IPS DF 19.7 (cell line): ENCODE measurements at places on chromosomes 7 and 10.

DNA sequence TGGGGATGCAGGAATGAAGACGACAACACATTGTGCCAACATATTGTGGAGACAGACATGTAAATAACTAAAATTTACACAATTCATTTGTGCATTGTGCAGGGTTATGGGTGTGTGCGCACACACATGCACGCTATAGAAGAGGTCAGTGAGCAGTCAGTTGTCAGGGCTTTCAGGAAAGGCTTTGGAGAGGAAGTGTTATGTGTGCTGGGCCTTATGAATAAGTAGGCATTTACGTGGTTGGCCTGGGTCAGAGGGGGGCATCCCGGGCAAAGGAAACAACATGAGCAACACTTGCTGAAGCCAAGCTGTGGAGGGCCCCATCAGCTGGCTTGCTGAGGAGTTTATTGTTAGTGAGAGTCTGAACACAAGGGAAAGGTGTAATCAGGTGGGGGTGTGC, 4.1 kb downstream of the PRXL2A start:
- no peak for DNase-seq

GRCh38 chr10:103671126-103671895, 177.8 kb downstream of the NEURL1 start:
- no peak for DNase-seq

GRCh38 chr7:45387837-45388236, 186.3 kb upstream of the ADCY1 start:
- DNase-seq, result no peak

GRCh38 chr7:22597844-22598243, 97.9 kb upstream of the STEAP1B start:
- no peak for DNase-seq

DNA sequence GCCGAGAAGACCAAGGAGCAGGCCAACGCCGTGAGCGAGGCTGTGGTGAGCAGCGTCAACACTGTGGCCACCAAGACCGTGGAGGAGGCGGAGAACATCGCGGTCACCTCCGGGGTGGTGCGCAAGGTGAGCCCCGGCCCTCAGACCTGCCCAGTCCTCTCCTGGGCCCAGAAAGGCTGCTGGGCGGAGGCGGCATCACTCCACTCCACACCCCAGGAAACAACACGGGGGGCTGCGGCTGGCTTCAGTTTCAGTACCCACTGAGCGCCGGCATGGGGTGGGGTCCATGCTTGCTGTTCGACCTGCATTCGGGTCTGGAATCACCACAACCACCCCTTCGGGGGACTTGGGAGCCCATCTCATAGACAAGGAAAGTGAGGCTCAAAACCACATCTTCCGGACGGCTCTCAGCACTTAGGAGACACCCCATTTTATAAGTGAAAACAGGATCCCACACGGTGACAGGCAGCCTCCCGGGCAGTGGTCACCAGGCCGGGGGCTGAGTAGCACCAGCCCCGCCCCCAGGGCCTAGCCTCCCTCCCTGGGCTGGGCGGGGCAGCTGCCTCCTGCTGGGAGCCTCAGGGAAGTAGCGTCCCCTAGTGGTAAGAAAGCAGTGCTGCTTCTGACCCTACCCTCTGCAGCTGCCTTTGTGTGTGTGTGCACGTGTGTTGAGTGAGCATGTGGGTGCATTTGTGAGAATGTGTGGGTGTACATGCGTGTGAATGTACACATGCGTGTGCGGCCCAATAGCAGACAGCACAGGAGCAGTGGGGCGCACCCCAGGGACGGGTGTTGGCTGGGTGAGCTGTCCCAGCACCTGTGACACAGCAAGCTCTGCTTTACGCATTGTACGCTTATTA, 1.8 kb downstream of the SNCG start:
- DNase-seq, result no peak

DNA sequence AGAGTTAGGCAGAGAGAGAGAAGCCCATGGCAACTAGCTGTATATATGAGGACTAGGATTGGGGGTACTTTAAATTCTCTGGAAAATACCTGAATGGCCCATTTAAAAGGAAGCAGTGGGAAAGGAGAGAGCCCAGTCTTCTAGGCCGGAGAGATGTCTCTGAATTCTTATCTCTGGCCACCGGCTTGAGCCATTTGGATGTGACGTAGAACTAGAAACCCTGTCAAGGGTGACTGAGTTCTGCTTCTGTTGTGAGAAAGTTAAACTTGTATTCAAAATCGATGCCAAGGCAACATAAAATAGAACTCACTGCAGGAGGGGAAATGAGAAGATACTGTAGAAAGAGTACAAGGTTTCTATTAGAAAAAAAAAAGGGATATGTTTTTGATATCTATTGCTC, 6.3 kb upstream of the GSTK1 start:
- no peak for DNase-seq

DNA sequence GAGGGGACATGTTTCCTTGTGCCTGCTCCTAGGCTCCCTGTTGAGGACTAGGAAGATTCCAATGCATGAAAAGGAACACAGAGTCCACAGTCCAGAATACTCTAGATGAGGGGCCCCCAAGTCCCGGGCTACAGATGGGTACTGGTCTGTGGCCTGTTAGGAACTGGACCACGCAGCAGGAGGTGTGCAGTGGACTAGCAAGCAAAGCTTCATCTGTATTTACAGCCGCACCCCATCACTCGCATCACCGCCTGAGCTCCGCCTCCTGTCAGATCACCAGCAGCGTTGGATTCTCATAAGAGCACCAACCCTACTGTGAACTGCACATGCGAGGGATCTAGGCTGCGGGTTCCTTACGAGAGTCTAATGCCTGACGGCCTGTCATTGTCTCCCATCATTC, 233.0 kb upstream of the MKLN1 start:
- no peak for DNase-seq

DNA sequence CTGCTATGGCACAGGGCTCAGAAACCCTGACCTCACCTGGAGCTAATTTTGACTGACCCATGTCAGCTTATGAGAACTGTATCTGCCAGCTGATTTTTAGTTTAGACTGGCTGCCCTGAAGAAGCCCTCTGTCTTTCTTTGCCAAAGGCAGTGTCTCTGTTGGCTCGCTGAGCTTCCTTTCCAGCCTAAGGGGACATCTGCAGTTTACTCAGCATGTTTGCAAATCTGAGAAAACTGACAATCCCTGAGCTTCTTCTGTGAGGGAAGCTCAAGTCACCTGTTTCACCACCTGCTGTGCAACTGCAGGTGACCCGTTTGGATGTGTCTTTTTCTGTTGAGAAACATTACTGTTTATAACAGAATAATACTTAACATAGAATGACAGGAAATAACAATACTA, 46.0 kb downstream of the PRKAR2B start:
- no peak for DNase-seq

DNA sequence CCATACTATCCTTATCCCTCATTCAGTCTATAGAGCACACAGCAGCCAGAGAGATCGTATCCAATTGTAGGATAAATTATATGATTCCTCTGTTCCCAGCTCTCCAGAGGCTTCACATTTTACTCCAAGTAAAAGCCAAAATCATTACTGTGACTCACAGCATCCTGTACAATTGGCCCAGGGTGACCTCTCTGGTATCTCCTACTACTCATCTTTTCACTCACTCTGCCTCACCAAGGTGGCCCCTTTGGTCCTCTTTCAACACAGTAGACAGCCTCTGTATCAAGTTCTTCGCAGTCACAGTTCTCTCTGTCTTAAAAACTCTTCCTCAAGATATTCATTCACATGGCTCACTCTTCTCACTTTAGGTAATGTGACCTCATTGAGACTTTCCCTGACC, 72.6 kb upstream of the LSM8 start:
- DNase-seq, result no peak

- DNase-seq, result no peak
Measured at GRCh38 chr7:15709978-15710377, 23.5 kb upstream of the MEOX2 start.

- no peak for DNase-seq
Measured at GRCh38 chr10:63539994-63540393, 18.8 kb downstream of the REEP3 start.

- no peak for DNase-seq
Measured at GRCh38 chr10:62426086-62426485, 51.9 kb downstream of the ZNF365 start.

- DNase-seq, result no peak
Measured at GRCh38 chr10:7314170-7314569, 96.7 kb downstream of the SFMBT2 start.

GRCh38 chr7:44451123-44451522, 39.3 kb downstream of the NUDCD3 start:
- DNase-seq, result no peak

DNA sequence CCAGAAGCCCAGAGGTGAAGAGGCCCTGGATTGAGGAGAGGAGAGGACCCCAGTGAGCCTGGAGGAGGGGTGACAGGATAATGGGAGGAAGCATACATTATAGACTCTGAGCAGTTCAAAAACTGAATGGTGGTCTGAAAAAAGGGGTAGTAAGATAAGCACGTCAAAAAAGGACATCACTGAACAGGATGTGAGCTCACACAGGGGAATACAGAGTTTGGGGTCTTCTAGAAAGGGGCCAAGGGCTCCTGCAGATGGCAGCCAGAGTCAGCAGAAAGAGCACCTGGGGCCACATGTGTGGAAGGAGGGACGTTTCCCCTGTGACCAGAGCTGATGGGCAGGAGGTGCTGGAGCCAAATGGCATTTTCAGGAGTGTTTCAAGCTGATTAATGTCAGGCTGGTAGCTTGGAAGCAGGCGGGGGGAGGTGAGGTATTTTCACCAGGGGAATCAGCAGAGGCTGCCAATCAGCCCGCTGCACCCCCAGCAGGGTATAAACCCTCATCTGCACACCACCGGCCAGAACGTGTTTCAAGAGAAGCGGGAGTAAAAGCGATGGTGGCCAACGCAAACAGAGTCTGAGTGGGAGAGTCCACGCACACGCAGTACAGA, 85.8 kb downstream of the TNS3 start:
- no peak for DNase-seq

GRCh38 chr10:90674928-90675327, 182.9 kb downstream of the HTR7 start:
- no peak for DNase-seq

DNA sequence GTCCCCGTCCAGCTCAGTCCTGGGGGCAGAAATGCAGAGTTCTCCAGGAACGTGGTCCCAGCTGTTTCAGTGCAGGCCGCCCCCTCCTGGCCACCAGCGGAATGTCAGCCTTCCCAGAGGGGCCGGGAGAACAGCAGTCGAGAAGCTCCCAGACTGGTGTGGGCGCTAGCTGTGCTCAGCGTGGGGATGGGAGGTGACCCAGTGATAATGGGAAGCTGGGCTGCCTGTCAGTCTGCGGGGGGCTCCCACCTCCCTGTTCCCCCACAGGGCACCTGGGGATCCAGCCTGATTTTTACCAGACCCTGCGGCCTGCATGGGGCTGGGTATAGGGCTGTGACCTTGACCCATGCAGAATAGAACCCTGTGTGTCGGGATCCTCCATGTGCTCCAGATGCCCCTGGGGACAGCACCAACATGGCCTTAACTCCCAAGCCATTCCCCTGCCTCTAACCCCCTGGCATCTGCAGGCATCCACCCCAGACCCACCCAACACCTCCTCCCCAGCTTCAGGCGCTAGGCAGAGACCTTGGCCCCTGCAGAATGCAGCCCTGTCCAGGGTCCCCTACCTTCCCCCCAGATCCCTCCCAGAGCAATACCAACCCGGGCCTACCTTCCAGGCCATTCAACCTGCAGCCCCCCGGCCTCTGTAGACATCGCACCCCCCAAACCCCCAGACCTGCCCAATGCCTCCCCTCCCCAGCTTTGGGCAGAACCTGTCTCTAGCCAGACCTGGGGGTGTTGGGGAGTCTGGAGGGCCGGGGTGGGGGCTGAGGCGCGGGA, 880 bp upstream of the ELN start:
- DNase-seq, result no peak

DNA sequence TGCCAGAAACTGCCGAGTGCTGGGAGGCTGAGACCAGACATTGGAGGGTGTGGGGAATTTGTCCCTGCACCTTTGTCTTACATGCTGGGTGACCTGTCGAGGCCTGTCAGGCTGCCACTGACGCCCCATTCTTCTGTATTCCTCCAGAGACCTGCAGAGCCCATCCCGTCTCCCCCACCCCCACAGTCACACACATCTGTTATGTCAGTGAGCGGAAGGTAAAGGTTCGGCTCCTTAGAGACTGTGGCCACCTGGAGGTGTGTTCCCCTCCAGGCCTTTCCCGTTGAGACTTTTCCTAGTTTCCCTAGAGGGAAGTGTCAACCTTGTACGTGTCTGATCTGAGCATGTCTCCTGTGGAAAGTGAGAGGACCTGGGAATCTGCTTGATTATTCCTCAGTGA, 84.5 kb downstream of the ATXN7L1 start:
- DNase-seq, result no peak

DNA sequence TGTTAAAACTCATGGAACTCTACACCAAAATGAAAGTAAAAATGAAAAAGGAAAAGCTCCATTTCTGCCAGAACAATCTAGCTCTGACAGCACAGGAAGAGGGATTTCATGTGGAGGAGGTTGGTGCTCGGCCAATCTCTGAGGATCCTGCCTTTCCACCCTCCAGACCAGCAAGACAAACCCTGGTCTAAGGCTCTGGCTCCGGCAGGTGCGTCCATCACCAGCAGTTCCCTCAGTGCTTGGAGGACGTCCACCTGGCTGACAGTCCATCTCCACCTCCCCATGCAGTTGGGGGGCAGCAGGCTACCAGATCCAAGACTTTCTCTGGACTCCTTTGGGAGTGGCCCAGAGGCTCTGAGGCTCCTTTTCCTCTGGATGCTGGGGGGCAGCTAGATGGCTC, 25.0 kb upstream of the LOXL4 start:
- no peak for DNase-seq

- no peak for DNase-seq
Measured at GRCh38 chr10:86308056-86308455, 58.5 kb downstream of the GRID1 start.

- no peak for DNase-seq
Measured at GRCh38 chr7:39637963-39638485, 14.7 kb downstream of the RALA start.

DNA sequence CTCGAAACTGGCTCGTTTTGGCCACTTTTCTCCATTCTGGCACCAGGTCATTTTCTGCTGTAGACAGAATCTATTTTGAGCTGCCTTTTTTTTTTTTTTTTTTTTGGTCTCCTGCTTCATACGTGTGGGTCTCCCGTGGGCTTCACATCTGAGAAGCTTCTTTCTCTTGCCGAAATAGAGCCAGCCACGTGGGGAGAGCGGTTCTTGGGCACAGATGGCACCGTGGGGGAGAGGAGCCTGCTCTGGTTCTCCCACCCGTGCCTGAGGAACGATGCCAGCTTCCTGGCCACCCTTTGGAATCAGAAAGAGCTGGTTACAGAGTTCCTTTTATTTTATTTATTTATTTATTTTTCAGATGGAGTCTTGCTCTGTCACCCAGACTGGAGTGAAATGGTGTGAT, 48.7 kb upstream of the OCM2 start:
- no peak for DNase-seq
